Activated T-helper 17 cell treated with anti-CD3 and anti-CD28 coated beads, Interleukin-2, amount 50 U/mL, for 72 hours (primary cell): ENCODE measurements at places on chromosomes 3 and 15.

DNA sequence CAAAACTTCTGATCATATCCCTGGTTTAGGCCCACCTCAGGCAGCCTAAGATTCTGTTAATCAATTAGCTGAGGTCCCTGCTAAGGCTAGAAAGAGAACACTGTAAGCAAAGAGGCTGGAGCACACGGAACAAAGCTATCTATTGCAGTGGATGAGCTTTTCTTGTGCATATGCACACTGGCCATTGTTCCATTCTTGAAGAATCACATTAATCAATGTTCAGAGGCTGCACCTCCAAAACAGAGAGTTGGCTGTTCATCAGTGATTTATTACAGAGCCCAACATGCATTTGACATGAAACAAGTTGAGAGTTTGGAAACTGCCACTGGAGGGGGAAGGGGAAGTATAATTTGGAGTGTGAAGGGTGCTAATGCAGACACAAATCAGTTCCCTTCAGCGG is 873.0 kb downstream of the ROBO1 start:
- ATAC-seq: no peak

GRCh38 chr3:193865339-193865738 is 270.6 kb upstream of the HES1 start:
- ATAC-seq: peak; percentile 73

DNA sequence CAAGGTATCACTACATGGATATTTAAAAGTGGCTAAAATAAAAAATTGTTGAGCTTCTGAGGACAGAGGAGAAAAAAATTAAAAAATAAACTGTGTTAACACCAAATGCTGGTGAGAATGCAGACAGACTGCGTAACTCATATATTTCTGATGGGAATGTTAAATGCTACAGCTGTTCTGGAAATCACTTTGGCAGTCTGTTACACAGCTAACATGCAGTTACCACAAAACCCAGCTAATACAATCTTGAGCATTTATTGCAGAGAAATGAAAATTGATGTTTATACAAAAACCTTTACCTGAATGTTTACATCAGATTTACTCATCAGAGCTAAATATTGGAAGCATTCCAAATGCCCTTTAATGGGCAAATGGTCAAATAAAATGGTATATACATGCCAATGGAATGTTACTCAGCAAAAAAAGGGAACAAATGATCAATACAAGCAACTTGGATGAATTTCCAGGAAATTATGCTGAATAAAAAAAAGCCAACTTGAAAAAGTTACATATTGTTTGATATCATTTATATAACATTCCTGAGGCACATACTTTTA is 24.6 kb downstream of the MNS1 start:
- no peak for ATAC-seq

DNA sequence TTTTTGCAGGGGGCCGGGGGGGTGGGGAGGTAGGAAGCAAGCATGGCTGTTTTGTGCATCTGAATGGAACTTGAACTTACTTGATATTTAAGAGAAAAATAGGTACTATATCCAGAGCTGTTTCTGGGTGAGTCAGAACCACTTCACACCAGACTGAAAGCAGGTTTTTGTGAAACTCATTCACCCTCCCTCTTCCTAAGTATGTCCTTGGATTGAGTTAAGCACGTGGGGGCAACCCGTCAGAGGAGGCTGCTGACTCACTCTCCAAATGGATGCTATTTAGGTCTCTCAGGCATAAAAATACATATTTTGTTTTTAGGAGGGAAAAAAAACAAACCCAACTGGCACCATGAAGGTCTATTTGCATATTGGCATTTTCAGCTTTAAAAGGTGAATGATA is 270.3 kb downstream of the RYR3 start:
- ATAC-seq: no peak

GRCh38 chr3:43378066-43378935 is 92.0 kb downstream of the SNRK start:
- ATAC-seq: peak; percentile 92

- no peak for ATAC-seq
Measured at GRCh38 chr3:60220768-60221167, 1030.5 kb downstream of the FHIT start.

GRCh38 chr3:138210528-138210927 is 23.4 kb downstream of the ARMC8 start:
- ATAC-seq: no peak

DNA sequence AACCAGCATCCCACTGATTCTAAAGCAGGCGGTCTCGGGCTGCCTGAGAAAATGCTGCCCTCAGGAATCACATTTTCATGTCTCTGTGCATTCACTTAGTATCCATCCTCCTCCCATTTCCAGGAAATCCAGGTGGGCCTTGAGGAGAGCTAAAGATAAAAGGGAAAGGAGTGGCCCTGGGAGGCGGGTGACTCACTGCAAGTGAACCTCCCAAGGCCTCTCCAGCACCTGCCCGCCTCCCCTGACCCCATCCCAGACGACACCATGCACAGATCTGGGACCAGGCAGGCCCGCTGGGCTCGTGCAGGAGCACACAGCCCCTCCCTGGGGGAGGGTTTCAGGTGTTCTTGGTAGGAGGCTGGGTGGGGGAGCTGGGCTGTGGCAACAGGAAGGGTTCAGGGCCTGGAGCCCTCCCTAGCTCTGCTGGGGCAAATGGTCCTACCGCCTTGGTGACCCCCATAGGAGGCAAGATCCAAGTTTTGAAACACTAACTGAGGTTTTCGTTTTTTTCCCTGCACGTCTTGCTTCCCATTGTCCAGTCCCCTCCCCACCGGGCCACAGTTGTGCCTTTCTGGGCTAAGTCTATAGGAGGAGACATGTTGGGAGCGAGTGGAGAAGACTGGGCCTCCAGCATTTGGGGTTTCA is 22.2 kb downstream of the MELTF start:
- ATAC-seq: no peak

DNA sequence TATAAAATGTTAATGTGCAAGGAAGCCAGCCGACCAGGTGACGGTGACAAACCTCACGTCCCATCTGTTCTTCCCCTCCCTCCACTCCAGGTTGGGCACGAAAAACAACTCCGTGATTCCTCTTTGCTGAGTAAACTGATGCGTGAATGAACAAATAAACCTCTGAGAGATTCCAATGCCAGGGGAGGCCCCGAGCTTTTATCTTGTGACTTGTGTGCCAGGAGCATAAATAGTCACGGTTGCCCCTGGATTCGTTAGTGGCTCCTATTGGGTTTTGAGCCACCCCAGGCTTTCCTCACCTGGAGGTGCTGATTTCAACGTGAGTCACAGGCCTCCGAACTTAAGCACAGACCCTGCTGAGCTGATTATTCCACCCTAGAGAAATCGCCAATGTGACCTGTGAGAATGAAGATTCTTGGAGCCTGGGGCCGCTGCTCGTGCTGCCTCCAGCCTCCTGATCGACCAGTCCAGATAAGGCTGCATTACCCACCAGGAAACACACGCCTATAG is 119.2 kb downstream of the SHQ1 start:
- ATAC-seq: no peak

GRCh38 chr3:127758013-127758412 is 64.3 kb downstream of the MGLL start:
- no peak for ATAC-seq

GRCh38 chr15:77181305-77182074 is 110.6 kb upstream of the TSPAN3 start:
- peak; percentile 62 for ATAC-seq

DNA sequence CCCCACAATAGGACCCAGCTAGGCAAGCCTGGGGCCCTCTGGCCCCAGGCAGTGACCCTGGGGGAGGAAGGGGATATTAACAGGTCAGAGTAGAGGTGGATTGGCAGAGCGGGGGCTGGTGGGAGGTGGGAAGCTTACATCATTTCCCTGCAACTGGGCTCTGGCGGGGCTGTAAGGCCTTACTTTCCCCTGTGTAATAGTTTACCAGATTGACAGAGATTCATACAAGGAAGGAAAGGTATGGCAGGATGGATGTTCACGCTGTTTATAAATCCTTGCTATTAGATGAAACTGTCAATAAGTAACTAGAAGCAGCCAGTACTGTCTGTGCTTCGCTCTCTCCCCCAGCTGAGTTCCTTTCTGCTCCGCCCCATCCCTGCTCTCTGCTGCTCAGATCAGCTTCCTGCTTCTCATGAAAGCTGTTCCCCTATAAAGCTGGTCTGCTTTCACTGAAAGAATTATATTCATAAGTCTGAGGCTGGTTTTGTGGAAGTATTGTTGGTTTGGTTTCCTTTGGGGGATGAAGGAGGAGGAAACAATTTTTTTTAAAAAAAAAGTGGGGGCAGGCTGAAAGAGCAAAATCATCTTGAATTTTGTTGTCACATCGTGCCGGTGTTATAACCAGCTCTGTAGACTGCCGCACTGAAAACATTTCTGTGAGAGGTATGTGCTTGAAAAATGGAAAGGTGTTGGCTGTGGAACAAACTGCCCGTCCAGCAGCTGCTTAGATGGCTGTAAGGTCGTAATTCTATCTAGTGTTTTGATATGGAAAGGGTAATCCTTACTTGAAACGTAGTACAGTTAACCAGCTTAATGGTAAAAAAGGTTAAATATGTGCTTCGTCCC is 76.4 kb downstream of the BBX start:
- ATAC-seq: peak; percentile 94

GRCh38 chr3:4938281-4938982 is 40.8 kb upstream of the BHLHE40 start:
- no peak for ATAC-seq

DNA sequence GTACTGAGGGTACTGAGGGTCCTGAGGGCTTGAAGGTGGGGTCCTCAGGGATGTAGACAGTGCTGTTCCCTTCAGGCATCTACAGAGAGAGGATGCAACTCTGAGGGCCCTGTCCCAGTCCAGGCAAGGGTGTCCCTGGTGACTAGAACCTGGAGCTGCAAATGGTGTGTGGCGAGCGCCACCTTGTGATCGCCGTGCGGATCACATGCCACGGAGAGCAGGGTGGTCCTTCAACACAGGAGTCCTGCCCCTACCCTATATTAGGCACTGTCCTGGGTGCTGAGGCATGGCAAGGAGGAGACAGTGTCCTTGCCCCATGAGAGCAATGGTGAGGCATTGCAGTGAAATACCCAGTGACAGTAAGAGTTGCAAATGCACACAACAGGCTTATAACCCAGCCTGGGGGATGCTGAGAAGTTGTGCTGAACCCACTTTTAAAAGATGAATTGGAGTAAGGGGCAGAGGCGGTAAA is 23.6 kb downstream of the RHCG start:
- ATAC-seq: peak; percentile 45

DNA sequence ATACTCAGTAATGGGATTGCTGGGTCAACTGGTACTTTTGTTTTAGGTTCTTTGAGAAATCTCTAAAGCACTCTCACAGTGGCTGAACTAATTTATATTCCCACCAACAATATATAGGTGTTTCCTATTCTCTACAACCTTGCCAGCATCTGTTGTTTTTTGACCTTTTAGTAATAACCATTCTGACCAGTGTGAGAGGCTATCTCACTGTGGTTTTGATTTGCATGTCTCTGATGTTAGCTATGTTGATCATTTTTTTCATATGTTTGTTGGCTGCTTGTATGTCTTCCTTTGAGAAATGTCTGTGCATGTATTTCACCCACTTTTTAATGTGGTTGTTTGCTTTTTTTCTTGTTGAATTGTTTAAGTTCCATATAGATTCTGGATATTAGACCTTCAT is 98.2 kb upstream of the DCBLD2 start:
- ATAC-seq: no peak

- no peak for ATAC-seq
Measured at GRCh38 chr15:41133454-41133853, 17.4 kb upstream of the INO80 start.

GRCh38 chr3:139974809-139975425 is 39.9 kb downstream of the CLSTN2 start:
- ATAC-seq: no peak

DNA sequence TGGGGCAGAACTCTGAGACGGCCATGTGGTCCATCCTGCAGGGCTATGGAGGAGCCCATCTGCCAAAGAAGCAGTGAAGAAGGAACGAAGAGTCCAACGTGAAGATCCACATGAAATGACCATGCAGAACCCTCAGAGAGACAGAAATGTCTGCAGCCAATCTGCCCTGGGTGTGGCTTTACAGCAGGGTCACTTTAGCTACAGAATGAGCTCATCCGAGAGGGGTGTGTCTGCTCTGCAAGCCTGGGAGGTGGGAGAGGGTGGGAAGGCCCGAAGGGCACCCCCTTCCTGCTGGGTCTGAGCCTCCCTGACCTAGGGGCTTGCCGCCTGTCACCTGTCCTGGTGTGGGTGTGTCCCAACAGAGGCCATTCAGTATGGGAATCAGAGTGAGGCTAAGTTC is 176.3 kb downstream of the ATP10A start:
- no peak for ATAC-seq

GRCh38 chr15:67826717-67827561 is 1.6 kb downstream of the SKOR1 start:
- no peak for ATAC-seq

DNA sequence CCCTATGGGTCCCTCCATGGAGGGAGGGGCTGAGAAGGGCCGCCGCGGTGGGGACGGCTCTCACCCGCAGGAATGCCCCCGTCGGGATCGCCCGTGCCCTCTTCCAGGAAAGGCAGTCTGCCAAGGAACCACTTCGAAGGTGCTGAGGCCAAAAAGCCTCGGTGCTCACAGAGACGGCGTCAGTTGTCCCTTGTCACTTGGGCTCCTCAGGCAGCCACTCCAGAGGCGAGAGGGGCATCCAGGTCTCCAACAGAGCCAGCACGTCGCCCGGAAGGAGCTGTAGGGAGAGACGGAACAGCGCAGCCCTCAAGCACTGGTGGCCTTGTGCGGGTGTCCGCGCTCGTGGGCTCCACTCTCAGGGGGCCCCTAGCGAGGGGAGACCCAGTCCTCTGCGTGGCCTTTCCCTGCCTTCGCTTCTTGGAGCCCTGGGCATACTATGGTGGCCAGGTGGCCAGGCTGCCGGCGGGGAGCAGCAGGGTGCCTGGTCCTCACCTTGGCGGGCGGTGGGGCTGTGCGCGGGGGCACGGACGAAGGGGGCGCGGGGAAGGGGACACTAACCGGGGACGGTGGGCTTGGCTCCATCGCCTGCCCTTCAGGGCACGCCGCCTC is 994 bp downstream of the MESP1 start:
- peak; percentile 3 for ATAC-seq

DNA sequence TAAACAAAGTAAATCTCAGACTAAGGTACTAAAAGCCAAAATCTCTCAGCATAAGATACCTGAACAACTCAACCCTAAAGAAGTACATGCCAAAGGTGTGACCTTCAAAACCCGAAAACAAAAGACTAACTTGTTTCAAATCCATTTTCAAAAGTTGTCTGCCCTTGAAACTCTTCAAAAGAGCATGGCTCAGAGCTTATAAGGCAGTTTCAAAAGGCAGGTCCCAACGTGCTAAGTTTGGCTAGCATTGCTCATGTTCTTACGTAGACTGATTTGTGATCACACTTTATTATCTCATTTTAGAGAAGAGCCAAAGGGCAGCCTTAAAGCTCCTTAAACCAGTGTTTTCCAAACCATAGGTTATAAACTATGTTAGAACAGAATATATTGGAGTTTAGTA is 112.2 kb downstream of the FEZF2 start:
- ATAC-seq: no peak
